Stimulated activated CD4-positive, alpha-beta T cell treated with anti-CD3 and anti-CD28 coated beads, Interleukin-1b, Interleukin-23, amount 100 ng/mL, for 1 hour (primary cell): ENCODE measurements at places on chromosomes 3 and 15.

DNA sequence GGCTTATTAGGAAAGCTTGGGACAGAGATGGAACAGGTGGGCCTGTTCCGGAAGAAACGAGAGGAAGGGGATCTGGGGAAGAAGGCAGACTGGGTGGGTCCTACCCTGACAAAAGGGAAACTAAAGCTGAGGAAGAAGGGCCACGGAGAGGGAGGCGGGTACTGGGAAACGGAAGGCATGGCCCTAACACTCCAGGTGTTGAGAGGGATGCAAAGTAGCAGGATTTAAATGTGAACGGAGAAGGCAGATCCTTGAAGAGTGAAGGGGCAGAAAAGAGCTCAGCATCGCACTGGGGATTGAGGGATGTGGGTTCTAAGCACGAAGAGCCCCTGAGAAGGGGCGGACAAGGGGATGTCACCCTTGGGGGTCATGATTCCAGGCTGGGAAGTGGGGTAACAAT, 735 bp downstream of the STIMATE start:
- DNase-seq: no peak

GRCh38 chr3:177976866-177977265, 559.4 kb upstream of the KCNMB2 start:
- no peak for DNase-seq

- DNase-seq: no peak
Measured at GRCh38 chr3:176651622-176652021, 545.7 kb downstream of the TBL1XR1 start.

GRCh38 chr15:57160823-57161560, 215.3 kb upstream of the CGNL1 start:
- DNase-seq: no peak

DNA sequence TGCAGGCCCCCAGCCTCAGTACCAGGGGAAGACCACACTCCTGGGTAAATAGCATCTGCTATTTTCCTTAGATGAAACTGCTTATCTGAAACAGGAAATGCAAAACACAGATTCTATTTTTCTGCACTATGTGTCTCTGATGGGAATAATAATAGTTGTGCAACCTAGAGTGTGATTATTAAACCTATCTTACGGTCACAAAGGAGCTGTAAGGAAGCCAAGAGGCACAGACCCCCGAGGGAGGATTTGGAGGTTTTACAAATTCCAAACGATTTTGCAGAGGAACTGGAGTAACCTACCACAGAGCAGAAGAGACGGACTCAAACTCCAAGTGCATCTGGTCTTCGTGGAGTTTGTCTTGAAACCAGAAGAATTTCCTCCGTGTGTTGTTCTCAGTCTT, 14.1 kb upstream of the APOD start:
- no peak for DNase-seq

DNA sequence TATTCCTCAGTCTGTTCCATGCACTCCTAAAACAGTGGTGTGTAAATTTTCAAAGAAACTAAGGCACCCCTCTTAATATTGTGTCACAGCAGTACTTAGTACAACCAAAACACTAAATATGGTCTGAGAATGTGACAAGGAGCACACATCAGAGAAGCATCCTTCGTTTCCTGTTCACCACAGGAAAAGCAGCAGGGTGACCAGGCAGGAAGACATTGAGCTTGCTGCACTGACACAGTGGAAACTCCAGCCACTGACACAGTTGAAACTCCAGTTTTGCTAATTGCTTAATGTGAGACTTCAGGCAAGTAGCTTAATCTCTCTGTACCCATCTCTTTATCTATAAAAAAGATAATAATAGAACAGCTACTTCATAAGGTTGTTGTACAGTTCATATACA, 353.0 kb upstream of the RORA start:
- no peak for DNase-seq
